ENCODE measurements at places on chromosomes 1 and 21. TPM values are rescaled to one million over a fixed set of nuclear protein-coding genes. Genes with fewer than 3 reads are reported as not detected.

DNA sequence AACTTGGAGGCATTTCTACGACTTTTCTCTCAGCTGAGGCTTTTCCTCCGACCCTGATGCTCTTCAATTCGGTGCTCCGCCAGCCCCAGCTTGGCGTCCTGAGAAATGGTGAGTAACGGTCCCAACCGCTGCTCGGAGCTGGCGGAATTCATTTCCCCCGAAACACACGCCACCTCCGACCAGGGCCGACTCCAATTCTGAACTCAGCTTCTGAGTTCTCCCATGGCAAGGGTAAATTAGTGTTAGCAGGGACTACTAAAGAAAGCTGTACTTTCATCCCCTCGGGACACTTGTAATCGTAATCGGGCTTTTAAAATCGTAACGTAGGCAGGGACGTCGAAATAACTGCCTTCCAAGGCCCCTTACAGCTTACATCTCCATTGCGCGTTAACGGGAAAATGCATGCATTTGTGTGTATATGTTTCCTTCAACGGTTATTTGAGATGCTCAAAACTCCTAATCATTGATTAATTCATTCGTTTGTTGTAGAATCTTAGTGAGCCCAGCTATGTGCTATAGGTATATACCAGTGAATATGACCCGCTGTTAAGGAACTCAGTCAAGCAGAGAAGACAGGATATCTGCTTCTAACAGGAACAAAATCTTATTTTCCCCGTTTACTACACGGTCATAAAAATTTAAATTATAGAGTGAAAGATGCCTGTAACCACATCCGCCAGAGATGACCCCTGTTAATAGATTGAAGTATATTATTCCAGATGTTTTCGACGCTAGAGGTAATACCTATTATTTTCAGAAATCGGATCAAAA lies 472 bp downstream of the DTL start:
- no peaks in the 10 kb centered on the region for H3K36me3 ChIP-seq
- H3K27ac ChIP-seq = no peak overlapping the region
- no peak for DNase-seq
- H3K4me1 ChIP-seq = peaks cover 37% of the 10 kb centered on the region

PRAMEF14 gene
- not detected for total RNA-seq

DNA sequence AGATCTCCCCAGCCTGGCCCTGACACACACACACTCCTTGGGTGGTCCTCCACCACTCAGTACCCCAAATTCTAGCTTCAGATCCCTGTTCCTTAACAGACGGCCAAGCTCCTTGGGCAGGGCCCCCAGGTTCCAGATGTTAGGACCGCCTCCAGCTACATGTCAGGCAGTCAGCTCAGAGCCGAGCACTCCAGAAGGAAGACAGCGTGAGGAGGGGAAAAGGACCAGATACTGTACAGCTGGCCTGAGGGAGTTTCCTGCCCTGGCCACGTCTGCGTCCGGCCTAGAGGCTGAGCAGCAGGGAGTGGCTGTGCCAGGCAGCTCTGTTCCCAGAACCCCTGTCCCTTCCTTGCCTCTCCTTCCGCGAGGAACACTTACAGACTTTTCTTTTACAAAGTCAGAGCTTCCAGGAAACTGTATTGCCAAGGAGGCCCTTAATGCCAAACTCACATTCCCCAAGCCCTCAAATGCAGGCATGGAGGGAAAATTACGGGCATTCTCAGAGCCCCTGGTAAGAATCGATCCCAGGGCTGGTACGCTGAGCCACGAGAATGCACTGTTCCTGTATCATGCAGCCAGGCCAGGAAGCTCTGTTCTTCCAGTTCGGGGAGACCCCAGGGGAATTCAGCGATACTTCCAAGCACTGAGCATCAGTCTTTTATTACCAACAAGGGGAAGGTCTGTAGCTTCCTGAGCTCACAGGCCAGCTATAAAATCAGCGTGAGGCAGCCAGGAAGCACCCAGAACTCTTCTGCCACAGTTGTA lies 45.2 kb upstream of the CNTN2 start:
- DNase-seq = no peak
- no peak overlapping the region for H3K27ac ChIP-seq
- H3K27me3 ChIP-seq = peaks cover 4% of the 10 kb centered on the region
- no peak overlapping the region for H3K4me3 ChIP-seq
- H3K4me1 ChIP-seq = peaks cover 27% of the 10 kb centered on the region
- H3K36me3 ChIP-seq = no peaks in the 10 kb centered on the region

GRCh38 chr1:21625390-21626190 lies 43.6 kb downstream of the RAP1GAP start:
- no peak overlapping the region for H3K4me3 ChIP-seq
- H3K4me1 ChIP-seq = no peaks in the 10 kb centered on the region
- no peak for DNase-seq
- peaks cover 25% of the 10 kb centered on the region for H3K27me3 ChIP-seq

GRCh38 chr1:233490488-233490887 lies 123.4 kb upstream of the KCNK1 start:
- H3K36me3 ChIP-seq = no peaks in the 10 kb centered on the region
- H3K27ac ChIP-seq = no peak overlapping the region
- no peak for DNase-seq
- no peaks in the 10 kb centered on the region for H3K27me3 ChIP-seq
- no peaks in the 10 kb centered on the region for H3K4me1 ChIP-seq
- no peak overlapping the region for H3K4me3 ChIP-seq
